Fibroblast of the aortic adventitia (primary cell): ENCODE measurements at places on chromosomes 2 and 18. TPM values are rescaled to one million over a fixed set of nuclear protein-coding genes. Genes with fewer than 3 reads are reported as not detected.

DNA sequence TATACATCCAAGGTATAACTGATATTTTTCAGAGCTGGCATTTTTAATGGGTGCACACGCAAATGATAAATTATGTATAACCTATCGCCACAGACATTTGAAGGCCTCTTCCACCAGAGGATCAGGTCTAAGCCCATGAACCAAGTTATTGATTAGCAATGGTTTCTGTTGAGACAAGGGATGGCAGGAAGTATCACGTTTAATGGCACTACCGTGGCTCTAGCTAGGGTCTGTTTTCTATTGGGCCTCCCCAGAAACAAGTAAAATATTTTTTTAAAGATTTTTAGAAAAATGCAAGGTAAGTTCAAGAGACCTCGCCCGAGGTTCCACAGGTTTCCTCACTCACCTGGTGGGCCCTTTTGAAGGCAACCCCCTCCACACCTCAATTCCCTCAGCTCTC, 667 bp downstream of the GFPT1 start:
- DNase-seq: no peak

The LDLRAD4 gene
- total RNA-seq: 0.54 TPM in 1 of 2 replicates, not detected in the other

GRCh38 chr2:191631754-191632153, 46.2 kb upstream of the NABP1 start:
- peak; percentile 72 for DNase-seq

The CFAP65 gene
- not detected in 2 replicates for total RNA-seq
